GM18507 (cell line): ENCODE measurements at places on chromosomes 7 and 10.

DNA sequence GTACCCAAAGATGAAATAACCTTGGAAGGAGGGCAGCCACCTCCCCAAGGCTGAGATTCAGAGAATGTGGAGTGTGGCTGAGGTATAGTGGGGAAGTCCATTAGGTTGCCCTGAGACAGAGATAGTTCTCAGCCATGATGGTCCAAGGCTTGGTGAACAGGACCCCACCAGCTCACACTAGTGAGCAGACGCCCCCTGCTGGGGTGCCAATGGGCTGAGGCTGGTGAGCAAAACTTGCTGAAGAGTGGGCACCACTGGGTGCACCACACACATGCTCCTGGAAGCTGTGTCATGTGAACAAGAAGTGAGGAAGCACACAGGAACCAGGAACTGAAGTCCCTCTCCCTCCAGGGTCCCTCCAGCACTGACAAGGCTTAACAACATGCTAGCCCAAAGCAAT, 8.9 kb downstream of the FBXL13 start:
- DNase-seq = no peak

DNA sequence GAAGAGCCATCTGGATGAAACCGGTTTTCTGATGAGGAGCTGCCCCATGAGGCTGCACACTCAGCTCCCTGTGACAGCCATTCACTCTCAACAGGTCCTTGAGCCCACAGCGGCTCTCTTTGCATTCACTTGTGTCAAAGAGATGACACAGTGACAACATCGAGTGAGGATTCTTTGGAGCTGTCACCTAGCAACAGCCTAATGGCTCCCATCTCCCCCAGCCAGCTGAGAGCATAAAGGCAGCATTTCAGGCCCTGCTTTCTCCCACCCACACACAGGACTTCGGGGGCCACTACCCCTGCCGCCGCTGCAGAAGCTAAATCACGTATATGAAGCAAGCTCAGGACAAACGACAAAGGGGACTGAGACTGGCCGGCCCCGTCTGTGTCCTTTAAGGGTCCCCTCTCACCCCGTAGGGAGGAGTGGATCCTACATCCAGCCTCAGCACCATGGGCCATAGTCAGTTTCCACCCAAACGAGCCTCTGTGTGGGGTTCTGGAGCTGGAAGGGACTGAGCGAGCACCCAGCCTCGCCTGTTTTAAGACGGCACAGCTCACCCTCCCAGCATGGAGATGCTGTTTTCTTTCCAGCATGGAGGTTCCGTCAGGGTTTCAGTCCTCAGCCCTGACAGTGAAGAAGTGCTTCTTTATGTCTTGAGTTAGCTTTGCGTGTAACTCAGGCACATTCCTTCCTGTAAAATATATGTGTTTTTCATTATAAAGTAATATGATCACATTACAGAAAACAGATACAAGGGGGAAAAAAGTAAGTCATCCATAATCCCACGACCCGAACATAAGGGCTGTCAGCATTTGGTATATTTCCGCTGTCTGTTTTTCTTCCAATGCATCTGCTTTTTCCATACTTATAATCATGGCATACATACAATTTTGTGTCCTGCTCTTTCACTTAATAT, 4.9 kb downstream of the CPA4 start:
- DNase-seq = no peak

DNA sequence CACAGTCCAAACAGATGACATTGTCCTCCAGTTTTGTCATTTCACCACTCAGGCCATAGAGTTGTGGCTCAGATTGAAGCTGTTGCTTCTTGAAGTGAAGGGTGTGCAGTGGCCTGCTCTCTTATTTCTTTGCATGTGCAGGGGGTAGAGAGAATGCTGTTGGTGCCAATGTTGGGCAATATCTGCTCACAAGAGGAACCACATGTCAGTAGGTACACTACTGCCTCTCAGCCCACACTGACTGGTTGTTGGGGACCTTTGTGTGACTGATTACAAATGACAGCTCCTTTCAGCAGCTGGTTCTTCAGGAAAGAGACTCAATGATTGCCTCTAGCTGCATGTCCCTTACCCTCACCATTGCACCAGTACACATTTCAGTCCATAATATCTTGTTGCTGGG, 21.9 kb upstream of the SFTPA1 start:
- no peak for DNase-seq

DNA sequence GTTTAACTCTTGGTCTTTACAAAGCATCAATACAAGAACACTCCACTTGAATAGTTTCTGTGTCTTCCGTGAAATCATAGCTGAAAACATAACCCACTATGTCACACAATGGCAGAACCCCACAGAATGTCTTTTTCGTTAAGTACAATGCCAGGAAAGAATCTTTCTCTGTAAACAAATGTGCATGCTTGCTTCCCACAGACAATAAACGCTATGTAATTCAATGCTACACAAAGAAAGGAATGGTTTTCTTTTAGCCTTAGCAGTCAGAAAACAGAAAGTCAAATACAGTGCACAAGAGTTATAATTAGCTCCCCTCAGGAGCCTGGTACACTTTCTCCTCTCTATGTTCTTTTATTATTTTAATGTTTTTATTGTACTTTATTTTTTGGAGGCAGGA, 186.1 kb downstream of the SRPK2 start:
- DNase-seq = no peak

- DNase-seq = no peak
These were observed 4.7 kb upstream of the FRMPD2 start for GRCh38 chr10:48279081-48279751.

GRCh38 chr7:128361411-128362379, at the start of gene PRRT4:
TSS of gene PRRT4 (minus strand) at chr7:128361690.
- DNase-seq = no peak

GRCh38 chr10:80493522-80494051, 39.5 kb downstream of the TSPAN14 start:
- DNase-seq = no peak
